Stimulated activated CD4-positive, alpha-beta T cell treated with anti-CD3 and anti-CD28 coated beads, TNF-alpha, amount 100 ng/mL, for 4 hours (primary cell): ENCODE measurements at places on chromosomes 6 and 20.

DNA sequence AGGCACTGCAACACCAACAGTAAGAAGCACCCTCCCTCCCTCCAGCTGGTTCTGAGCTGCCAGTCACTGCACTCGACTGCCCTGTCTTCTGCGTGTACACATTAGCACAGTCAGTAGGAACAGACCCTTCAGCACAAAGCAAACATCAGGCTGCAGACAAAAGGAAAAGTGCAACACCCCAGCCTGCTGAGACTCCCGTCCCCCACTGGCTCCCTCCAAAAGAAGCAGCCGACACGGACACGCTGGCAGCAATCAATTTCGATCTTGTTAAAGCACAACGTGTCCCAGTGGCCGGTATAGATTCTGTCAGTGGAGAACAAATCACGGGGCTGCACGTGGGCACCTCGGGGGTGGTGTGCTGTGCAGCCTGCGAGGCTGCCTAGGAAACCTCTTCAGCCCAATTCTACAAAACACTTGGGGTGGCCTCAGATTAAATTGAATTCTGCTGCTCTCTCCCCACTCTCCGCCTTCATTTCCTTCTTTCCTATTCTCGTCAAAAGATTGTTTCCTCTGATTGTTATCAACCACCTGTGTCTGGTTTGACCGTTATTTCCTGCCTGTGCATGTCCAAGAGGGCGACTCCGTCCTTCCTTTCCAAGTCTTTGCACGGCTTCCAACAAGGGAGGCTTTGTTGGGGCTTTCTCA is 38.7 kb downstream of the TRAF3IP2 start:
- DNase-seq = no peak

DNA sequence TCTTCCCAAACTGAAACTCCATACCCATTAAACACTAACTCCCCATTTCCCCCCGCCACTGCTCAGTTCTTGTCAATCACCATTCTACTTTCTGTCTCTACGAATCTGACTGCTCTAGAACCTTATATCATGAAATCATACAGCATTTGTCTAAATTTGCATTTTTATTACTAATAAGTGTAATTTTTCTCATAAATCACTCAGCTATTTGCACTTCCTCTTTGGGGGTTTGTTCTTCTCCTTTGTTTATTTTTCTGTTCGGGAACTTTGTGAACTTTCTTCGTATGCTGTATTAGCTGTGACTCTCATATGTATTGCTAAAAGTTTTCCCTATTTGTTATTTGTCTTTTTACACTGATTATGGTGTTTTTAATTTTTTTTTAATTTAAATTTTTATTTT is 152.2 kb downstream of the SLC16A10 start:
- no peak for DNase-seq

DNA sequence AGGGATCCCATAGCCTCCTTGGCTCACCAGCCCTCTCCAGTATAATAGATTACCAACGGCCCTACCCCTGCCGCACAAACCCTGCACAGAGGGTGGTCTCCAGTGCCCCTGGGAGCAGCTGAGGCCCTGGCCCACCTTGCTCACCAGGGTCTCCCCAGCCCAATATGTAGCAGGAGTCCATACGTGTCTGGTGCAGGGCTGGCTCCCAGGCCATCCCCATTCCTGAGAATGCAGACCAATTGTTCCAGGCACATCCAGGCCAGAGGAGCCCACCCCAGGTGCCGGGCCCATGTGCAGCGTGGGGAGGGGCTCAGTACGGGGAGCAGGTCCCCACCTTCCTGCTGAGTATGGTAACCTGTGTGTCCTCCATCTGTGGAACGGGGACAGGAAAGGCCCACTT is 251.9 kb downstream of the TAF4 start:
- DNase-seq = no peak

- DNase-seq = no peak
Observed at GRCh38 chr6:63774961-63775360, 139.4 kb downstream of the PHF3 start.

DNA sequence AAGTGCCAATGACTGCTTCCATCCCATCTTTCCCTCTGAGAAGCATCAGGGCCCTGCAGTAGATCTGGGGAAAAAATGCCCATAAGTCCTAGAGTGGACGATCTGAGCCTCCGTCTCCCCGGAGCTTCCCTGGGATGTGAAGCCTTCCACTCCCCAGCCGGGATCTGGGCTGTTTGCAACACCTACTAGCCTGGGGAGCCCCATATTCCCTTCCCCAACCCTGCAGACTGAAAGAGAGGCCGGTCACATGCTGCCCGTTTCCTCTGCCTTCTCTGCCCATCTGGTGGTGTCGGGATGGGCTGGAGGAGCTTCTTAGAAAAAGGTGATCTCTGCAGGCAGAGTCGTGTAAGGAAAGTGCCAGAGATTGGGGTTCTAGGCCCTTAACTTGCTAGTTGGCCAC is 1.1 kb downstream of the SNPH start:
- DNase-seq = no peak

- DNase-seq = no peak
Observed at GRCh38 chr6:16224409-16224808, 14.0 kb upstream of the GMPR start.

GRCh38 chr6:64482631-64483030 is 847.0 kb downstream of the PHF3 start:
- DNase-seq = no peak

- DNase-seq = peak; percentile 38
Observed at GRCh38 chr6:26223650-26224546, 136.7 kb downstream of the HFE start.

DNA sequence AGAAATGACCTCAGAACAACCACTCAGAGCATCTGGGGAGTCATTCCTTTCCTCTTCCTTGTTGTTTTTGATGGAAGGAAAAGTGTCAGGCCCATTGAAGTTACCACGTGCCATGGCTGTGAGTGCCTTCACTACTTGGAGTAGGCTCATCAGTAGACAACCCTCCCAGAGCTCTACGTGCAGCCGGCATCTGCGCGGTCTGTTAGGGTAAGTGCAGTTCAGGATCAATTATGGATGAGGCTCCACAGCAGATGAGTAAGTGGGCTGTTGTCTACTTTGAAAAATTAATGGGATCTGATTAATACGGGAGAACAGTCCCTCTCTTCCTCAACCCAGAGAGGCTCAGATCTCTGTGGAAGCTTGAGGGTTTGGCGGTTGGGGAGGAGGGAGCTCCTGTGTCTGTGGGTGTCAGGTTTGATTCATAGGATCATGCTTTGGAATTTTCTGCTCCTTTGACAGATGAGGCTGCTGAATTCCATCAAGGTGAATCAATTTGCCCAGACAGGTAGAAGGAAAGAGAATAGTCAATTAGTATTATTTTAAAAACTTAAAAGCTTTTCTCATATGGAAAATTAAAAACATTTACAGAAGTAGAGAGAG is 93.8 kb upstream of the TOX2 start:
- no peak for DNase-seq

DNA sequence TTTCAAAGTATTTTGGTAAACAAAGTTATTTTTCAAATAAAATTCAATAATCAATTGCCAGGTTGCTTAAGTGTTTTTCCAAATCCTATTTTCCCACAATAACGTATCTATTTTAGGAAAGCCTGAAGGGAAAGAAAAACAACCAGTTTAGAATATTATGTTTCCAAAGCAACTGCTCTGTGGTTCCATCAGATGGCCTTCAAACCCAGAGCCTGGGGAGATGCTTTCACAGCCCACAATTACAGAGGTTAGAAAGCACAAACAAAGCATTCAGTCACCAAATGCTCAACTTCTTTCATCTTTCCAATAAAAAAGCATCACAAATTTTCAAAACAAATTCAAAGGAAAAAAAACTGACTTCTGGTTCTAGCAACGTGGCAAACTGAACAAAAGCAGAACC is 66.0 kb downstream of the ELOVL5 start:
- DNase-seq = no peak

DNA sequence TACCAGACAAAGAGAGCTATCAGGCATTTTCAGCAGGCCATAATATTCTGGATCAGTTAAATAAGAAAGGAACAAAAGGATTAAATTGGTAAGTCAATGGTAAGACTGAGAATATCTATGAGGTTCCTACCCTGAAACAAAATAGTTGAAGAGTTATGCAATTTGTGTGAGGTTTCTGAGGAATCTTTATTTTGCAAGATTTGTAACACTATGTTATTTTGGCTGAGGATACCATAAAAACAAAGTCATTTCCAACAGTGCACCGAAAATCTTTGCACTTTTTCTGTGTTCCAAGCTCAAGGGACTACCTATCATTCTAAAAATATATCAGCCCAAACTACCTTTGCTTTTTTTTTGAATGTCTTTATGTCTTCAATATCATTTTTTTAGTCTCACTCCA is 383.3 kb upstream of the CITED2 start:
- no peak for DNase-seq

GRCh38 chr6:132728616-132729015 is 14.8 kb upstream of the VNN1 start:
- DNase-seq = no peak

DNA sequence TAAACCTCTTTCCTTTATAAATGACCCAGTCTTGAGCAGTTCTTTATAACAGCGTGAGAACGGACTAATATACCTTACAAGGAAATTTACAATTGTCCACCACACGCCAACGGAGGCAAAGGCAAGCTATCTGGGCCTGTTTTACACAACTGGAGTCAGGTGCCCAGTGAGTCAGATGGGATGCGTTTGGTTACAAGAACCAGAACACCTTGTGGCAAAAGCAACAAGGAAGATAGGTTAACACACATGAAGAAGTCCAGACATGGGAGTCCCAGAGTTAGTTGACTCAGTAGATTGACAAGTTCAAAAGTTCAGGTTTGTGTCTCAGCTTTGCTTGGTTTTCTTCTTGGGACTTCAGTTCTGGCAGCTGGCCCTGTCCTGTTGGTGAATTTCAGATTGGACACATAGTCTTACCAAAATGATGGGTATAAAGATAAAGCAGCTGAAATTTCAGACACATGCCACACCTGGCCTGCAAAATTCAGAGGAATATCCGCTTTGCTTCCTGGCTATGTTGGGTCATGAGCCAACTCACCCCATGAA is 97.9 kb downstream of the PXDC1 start:
- no peak for DNase-seq

- peak; percentile 31 for DNase-seq
Observed at GRCh38 chr20:38804682-38805501, 605 bp upstream of the PPP1R16B start.

DNA sequence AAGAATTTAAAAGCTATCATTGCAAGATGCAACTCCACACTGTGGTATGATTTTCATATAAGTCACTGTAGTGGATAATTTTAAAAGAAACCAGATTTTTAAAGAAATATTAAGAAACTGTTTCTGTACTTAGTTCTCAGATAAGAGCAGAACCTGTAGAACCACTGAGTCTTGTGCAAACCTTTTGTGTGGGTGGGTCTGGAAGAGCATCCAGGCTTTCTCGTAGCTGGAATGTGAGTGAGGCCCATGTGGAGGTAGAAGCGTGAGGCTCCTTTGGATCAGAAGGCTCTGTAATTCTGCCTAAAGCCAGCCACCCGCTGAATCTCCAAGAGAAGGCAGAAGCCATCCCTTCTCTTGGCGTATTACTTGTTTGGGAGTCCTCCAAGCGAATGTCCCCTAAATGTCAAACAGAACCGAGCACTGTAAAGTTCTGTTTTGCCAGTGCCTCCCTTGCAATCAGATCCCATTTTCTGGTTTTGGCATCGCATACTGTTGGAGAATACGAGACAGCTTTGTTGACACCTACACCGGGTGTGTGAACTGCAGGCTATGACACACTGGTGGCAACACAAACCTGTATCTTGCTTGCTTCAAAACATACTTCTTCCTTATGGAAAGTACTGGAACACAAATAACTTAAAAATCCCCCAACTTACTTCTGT is 188.7 kb downstream of the FOXC1 start:
- DNase-seq = no peak

- no peak for DNase-seq
Observed at GRCh38 chr20:3162080-3162611, 2.5 kb upstream of the FASTKD5 start.

DNA sequence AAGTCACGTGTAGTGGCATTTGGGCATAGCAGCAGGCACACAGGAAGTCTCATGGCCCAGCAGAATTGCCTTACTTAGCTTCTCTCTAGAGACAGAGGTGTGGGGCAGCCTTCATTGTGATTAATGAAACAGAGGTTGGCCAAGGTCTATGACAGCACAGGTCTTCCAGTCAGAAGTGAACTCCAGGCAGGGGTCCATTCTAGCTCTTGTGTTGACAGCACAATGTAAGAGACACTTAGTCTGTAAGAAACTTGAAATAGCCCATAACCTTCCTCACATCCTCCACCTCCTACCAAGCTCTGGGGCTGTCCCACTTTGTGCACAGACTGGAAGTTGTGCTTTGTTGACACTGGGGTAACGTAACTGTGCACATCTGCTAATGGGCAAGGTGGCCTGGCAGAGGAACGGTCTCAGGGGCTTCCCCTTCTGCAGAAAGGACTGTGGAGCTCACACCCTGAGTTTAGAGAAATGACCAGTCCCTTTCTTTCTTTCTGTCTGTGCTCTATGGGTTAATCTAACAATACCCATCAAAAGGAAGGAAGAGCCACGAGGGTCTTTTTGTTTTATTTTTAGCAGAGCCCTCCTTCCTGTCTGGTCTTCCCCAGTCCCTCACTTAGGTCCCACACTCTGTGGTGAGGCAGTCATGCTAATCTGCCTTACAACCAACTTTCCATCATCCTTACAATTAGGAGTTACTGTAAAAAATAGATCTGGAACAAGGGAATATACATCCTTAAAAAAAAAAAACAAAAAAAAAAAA is 35.6 kb upstream of the TAGAP start:
- DNase-seq = no peak

DNA sequence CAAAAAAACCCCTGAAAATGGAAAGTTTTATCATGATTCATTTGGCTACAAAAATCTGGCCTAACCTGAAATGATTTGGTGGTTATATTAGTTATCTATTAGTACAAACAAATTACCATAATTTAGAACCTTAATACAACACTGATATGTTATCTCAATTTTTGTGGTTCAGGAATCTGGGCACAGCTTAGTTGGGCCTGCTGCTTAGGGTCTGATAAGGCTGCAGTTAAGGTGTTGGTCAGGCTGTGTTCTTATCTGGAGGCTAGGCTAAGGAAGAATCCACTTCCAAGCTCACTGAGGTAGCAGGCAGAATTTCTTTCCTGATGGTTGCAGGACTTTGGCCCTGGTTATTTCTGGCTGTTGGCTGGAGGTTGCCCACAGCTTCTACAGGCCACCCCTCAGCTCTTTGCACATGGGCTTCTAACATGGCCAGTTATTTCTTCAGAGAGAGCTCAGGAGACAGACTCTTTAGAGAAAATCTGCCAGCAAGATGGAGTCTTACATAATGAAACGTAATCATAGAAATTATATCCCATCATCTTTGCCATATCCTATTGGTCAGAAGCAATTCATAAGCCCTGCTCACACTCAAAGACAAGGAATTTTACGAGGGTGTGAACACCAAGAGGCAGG is 11.4 kb downstream of the TRIM38 start:
- no peak for DNase-seq
